NCI-H1694 treated with DMSO at 0.1 percent for 48 hours (cell line): ENCODE measurements at places on chromosomes 16 and 17.
A peak's percentile ranks its signal among the peaks of the same experiment; 100 is the strongest.

GRCh38 chr16:87017371-87018012, 299.7 kb downstream of the C16orf95 start:
- DNase-seq: no peak

DNA sequence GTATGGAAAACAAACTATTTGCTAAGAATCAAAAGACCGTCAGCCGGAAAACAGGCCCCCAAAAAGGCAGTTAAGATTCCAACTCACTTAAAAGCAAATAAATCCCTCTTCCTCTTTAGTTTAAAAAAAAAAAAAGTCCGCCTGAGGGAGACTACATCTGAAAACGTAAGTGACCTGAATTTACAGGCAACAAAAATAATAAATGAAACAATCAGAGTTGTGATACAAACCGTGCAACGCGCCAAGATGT, 1.1 kb downstream of the KANSL1 start:
- DNase-seq: no peak

- DNase-seq: no peak
Observed at GRCh38 chr16:16148755-16149154, 74.5 kb downstream of the ABCC6 start.

GRCh38 chr16:25018972-25019617, 3.9 kb upstream of the ARHGAP17 start:
- no peak for DNase-seq

- DNase-seq: no peak
Observed at GRCh38 chr16:57675741-57676551, 7.8 kb downstream of the ADGRG3 start.

- no peak for DNase-seq
Observed at GRCh38 chr16:58197314-58198012, 443 bp downstream of the CSNK2A2 start.

GRCh38 chr17:47687748-47688147, 6.2 kb upstream of the TBKBP1 start:
- no peak for DNase-seq

DNA sequence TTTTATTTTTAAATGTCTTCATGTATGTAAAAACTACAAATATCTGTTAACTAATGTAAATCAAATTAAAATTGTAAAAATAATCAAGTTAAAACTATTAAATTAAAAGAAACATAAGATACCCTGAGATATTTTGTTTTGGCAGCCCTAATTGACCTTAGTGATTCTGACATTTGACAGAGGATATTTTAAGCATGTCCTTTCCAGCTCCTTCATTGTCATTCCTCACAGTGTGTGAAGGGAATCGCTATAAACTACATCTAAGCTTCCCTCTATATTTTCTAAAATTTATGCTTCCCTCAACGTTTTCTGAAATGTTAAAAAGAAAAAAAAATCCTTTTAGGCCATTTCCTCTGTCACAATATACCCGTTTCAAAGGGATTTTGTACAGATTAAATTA, 20.2 kb downstream of the CEP112 start:
- no peak for DNase-seq

DNA sequence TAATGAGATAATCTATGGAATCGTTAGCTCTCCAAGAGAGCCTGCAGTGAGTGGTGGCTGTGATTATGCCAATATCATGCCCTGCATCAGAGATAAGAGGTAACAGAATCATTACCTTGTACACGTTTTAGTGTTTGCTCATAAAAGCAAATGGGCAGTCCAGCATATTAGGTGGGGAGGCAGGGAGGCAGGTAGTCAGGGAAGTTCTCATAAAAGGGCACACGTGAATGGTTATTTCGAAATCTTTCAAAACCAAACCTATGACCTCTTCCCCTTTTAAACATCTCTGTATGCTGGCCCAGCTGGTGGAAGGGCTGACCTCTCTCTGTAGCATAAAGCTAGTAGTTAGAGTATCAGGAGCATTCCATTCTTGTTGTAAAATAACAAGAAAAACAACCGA, 51.7 kb downstream of the VAT1L start:
- no peak for DNase-seq

GRCh38 chr17:55322453-55322985, 57.8 kb downstream of the HLF start:
- DNase-seq: no peak

DNA sequence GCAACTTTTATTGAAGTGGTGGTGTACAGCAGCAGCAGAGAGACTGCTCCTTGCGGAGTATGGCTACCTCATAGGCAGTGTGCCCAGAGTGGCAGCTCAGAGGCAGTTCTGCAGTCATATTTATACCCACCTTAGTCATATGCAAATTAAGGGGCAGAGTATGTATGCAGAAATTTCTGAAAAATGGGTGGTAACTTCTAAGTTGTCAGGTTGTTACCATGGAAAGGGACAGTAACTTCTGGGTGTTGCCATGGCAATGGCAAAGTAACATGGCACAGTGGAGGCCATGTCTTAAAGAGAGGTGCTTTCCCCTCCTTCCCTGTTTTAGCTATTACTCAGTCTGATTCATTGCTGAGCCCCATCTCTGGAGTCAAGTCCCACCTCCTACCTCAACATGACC, 53.4 kb downstream of the MEOX1 start:
- no peak for DNase-seq

DNA sequence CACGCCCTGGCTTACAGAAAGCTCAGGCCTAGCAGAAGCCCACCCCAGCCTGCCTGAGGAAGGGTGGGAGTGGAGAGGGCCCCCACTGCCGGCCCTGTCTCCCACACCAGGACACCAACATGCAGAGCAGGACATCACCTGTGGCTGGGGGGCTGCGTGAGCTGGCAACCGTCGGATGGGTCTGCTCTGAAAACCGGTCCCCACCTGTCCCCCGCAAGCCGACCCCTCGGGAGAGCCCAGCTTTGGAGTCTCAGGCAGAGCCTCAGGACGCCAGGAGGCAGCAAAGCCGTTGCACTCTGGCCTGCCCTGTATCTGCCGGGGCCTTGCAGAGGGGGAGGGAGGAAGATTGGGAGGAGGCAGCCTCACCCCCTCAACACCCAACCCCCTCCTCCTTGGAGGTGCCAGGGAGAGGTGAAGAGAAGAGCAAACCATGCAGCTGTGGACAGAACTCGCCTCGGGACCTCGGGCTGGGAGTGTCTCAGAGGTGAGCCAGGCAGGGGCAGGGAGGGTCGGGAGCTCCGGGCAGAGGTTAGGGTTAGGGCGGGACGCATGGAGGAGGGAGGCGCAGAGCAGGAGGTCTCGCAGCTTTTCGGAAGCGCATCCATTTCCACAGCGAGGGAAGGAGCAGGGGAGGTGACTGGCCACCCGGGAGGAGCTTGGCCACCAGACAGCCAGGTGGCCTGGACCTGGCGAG, 30.4 kb upstream of the ZC3H18 start:
- no peak for DNase-seq

DNA sequence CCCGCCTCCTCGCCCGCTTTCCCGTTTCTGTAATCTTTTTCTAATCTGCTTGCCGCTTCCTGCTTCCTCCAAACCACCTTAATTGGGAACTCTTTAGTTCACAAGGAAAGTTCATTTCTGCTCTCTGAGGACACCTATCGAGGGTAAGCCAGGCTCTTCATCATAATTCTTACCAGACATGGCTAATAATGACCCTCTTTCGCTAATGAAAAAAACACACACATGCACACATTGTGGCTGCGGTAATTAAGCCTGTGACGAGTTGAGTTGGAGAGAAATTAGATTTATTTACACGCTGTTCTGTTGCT, 100.6 kb downstream of the ZNF423 start:
- DNase-seq: peak; percentile 16

DNA sequence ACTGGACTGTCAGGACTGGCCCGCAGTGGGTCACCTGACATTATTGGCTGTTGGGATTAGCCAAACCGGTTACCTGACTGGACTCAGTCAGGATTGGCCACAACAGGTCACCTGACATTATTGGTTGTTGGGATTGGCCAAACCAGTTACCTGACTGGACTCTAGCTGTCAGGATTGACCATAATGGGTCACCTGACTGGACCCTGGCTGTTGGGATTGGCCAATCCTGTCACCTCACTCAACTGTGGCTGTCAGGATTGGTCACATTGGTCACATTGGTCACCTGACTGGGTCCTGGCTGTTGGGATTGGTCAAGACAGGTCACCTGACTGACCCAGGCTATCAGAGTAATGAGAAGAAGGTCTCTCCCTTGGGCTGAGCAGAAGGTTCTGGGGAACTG, 207.7 kb upstream of the SDK2 start:
- no peak for DNase-seq

DNA sequence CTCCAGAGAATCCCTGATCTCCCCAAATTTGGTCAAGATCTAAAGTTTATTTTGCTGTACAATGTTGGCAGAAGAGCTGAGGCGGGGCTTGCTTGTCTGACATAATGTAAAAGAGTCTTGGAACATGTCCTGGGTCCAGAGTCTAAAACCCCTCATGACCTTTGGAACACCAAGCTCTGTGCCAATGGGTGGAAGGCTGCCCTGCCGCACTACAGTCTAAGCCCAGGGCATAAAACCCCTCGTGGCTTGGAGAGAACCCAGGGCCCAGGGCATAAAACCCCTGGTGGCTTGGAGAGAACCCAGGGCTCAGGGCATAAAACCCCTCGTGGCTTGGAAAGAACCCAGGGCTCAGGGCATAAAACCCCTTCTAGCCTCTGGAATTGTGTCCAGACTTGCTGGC, 36.7 kb downstream of the CCDC57 start:
- no peak for DNase-seq

- no peak for DNase-seq
Observed at GRCh38 chr17:62163847-62164246, 98.8 kb upstream of the MED13 start.

- DNase-seq: peak; percentile 78
Observed at GRCh38 chr17:76681222-76682137, 29.3 kb downstream of the MXRA7 start.
